ENCODE measurements at places on chromosomes 3 and 15. TPM values are rescaled to one million over a fixed set of nuclear protein-coding genes. Genes with fewer than 3 reads are reported as not detected.

The GOLGA8J gene
- polyA plus RNA-seq: 1.8 TPM

The TNNC1 gene
- polyA plus RNA-seq: 21.1 TPM

The LRRC2 gene
- 0.47 TPM for polyA plus RNA-seq

The SLC12A6 gene
- 39.2 TPM for polyA plus RNA-seq

The TRPC1 gene
- 17.9 TPM for polyA plus RNA-seq

The MYO5A gene
- polyA plus RNA-seq: 33.4 TPM

The UPK1B gene
- 0.45 TPM for polyA plus RNA-seq

The PLOD2 gene
- 69.7 TPM for polyA plus RNA-seq

The PRSS50 gene
- 0.88 TPM for polyA plus RNA-seq

The MYO5C gene
- polyA plus RNA-seq: 37.5 TPM

The CCNDBP1 gene
- polyA plus RNA-seq: 52.1 TPM

The BTLA gene
- 0.31 TPM for polyA plus RNA-seq

The GOLGA8Q gene
- polyA plus RNA-seq: 2.4 TPM

The MESD gene
- polyA plus RNA-seq: 44.4 TPM

The OR5K2 gene
- not detected for polyA plus RNA-seq

The NEK10 gene
- polyA plus RNA-seq: 9.1 TPM

The ALPK3 gene
- 23.6 TPM for polyA plus RNA-seq

The C3orf49 gene
- 0.81 TPM for polyA plus RNA-seq

The KNG1 gene
- polyA plus RNA-seq: not detected

The SCN11A gene
- 0.67 TPM for polyA plus RNA-seq
